H7 (cell line): ENCODE measurements at places on chromosomes 2 and 18. TPM values are rescaled to one million over a fixed set of nuclear protein-coding genes. Genes with fewer than 3 reads are reported as not detected.

The COL4A4 gene
- 0.42 and 0.67 TPM in 2 replicates for total RNA-seq

The SERPINB11 gene
- not detected in 2 replicates for total RNA-seq

The OR6B2 gene
- not detected in 2 replicates for total RNA-seq

The ITGA6 gene
- 57.3 and 90.7 TPM in 2 replicates for total RNA-seq

The DSG4 gene
- total RNA-seq: not detected in 2 replicates

The NDC80 gene
- total RNA-seq: 40.9 and 59.3 TPM in 2 replicates

The TWIST2 gene
- 7.1 and 8.1 TPM in 2 replicates for total RNA-seq

DNA sequence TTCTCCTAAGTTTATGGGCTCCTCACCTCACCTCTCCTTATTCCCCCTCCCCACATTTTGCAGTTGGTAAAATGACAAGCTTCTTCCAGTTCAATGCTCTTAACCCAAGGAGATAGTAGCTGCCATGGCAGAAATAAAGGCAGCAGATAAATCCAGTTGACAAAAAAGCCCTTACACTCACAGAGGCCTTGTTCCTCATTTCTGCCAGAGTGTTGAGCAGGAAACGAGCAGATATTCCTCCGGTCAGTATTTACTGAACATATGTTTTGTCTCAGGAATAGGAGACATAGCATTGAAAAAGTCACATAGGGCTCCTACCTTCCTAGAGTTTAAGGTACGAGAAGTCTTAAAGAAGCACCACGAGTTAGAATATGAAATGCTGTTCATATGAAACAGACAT is 493.7 kb upstream of the TNP1 start:
- no peak for DNase-seq

DNA sequence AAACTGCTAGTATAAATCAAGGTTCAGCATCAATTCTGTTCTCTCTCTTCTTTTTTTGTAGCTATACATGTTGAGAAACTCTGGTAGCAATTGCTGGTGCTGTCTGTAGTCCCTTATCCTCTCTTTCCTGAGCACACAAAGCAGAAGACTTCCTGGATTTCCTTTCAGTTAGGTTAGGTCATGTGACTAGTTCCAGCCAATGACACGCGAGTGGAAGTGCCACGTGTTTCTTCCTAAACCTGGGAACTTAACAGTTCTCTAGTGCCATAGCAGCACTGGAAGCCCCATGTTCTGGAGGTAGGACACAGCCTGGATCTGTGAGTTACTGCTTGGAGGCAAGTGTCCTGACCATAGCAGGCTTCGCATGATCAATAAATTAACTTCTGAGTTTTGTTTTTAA is 125.9 kb downstream of the PLA2R1 start:
- DNase-seq: no peak

GRCh38 chr2:113692698-113693428 is 63.6 kb downstream of the SLC35F5 start:
- no peak for DNase-seq

DNA sequence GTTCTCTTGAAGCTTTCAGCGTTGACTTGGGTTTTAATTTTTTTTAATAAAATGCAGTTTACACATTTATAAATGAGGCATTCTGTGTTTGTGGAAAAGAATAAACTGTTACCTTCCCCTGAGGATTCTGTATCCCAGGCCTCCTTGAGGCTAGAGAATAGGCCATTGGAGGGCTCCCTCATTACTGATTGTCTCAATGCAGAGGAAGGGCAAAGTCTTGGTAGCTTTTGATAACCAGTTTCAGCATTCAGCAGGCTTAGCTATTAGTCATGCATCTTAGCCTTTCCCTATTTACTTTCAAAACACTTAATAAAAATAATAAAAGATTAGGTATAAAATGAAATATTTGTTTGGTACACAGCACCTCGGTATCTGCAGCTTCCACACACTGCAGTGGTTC is 58.1 kb upstream of the OTX1 start:
- DNase-seq: no peak

- no peak for DNase-seq
Observed at GRCh38 chr2:143422681-143423080, 293.5 kb downstream of the ARHGAP15 start.

DNA sequence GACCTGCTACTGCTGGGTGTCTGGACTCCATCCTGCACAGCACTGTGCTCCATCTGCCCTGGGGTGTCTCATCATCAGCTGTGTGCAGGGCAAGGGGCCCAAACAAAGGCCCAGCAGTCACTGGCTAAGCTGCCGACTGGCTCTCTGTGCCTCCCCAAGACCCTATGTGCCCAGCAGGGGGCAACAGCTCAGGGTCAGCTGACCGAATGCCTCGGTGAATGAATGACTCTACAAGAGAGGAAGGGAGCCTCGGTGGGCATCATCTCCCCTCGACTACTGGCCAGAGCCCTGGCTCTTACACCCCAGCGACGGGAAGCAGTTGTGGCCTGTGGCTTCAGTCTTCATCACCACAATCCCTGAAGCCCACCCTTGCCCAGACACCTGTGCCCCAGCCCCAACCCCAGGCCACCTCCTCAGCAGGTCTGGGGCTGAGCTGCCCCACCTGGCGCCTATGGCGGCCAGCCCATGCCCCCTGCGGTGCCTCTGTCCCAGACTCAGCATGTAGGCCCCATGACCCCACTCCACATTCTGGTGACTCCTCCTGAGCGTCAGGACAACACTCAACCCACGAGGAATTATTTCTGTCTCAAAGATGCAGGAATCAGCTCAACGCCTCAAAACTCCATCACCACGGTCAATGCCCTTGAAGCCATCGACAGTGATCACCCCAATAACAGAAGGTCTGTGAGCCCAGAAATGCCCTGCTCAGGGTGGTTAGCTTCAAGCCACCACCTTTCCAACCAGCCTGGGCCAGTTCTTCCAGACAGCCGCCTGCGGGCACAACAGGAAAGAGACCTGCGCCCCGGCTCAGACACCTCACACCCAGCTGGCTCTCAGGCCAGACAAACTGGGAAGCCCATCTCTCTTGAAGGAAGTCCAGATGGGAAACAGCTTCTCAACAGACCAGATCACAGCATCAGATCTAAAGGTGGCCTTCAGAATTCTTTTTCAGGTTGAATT is 1.6 kb upstream of the GPR17 start:
- DNase-seq: peak; percentile 72

DNA sequence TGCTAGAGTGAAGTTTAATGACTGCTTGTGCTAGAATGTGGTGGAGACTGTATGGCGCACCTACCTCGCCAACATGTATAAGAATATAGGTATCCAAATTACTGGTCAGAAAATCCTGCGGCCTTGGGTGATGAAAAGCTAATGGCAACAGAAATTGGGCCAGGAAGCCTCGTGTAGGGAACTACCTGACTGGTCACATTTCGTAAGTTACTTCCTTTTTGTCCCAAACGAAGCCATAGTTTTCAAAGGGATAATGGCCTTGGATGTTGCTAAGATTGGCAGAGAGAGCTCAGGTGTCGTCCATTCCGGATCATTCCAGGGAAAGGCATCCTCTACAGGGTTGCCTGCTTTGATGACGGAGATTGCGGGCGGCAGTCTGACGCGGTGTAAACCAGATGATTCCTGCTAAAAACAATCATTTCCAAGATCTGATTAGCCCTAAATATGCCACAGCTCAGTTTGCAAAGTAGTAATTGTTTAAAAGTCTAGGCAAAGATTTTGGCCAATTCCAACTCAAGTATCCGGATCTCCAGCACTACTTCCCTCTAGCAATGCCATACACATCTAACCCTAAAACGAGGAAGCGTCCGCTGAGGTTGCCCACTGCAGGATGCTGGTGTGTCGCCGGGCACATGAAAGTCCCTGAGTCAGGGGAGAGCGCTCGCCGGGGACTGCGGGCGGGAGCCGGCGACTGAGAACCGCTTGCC is 708 bp upstream of the MALT1 start:
- peak; percentile 28 for DNase-seq

DNA sequence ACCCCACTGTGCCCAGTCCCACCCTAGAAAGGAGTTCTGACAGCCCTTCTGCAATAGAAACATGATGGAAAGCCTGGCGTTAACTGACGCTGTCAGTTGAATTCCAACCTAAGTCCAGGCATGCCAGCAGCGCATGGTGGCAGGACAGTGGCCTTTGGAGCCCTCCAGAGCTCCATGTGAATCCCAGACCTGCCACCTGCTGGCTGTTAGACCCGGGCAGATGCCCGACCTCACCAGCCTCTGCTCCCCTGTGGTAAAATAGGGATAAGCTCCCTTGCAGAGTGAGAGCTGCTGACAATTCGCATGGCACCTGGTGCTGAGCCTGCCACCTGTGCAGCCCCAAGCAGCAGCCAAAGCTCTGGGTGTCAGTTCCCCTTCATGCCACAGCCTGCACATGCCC is 138.6 kb downstream of the LOXHD1 start:
- DNase-seq: peak; percentile 62

GRCh38 chr2:232538671-232539070 is 821 bp upstream of the CHRNG start:
- peak; percentile 71 for DNase-seq

DNA sequence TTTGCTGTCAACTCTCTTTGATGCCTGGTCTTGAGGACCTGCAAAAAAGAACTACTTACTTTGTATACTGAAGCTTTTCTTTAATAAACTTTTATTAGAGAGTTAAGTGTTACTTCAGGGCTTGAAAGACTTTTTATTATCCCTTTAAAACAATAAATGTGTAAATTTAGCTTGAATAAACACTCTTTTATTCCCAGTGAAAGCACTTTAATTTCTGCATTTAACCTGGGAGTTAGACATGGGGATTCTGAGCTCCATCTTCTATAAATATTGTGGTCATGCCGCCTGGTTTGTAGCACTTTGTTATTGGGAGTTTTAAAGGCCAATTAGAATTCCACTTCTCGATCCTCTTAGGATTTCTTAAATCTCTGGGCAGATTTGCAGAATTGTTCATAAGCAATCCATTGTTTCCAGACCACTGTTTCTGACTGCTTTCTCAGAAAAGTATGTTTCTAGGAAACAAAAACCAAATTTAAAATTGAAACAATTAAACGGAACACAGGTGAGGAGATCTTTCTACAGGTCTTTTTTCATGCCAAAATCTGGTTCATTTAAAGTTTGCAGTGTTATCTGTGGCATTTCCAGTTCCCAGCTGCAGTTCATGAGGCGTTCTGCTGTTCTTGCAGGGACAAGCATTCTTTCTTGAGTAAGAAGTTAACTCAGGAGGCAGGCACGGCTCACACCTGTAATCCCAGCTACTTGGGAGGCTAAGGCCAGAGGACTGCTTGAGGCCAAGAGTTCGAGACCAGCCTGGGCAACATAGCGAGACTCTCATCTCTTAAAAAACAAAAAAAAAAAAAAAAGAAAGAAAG is 18.1 kb upstream of the E2F6 start:
- DNase-seq: no peak

DNA sequence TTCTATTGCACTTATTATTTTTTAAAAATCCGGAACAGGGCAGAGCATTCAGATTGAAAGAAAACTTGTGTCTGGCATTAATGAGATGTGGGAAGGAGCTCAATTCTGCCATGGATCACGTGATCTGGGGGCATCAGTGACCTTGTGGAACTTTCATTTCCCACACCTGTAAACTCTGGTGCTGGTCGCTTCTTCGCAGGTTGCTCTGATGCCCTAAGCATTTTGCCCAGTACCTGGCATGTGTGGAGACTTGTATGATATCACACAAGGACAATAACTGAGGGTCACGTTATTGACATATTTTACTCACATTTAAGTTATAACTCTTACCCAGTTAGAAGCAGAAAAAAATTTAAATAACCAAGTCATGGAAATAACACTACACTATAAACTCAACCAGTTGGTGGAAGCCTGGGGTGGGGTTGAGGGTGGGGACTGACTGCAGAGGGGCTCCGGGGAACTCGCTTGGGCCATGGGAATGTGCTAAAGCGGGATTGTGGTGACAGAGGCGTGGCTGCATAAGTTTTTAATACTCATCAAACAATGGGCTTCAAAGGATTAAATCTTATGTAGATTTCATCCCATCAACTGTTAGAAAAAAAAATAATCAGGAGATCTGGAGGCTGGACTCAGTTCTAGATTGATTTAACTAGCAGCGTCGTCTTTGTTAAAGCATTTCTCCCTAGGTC is 36.5 kb downstream of the ST3GAL5 start:
- no peak for DNase-seq

DNA sequence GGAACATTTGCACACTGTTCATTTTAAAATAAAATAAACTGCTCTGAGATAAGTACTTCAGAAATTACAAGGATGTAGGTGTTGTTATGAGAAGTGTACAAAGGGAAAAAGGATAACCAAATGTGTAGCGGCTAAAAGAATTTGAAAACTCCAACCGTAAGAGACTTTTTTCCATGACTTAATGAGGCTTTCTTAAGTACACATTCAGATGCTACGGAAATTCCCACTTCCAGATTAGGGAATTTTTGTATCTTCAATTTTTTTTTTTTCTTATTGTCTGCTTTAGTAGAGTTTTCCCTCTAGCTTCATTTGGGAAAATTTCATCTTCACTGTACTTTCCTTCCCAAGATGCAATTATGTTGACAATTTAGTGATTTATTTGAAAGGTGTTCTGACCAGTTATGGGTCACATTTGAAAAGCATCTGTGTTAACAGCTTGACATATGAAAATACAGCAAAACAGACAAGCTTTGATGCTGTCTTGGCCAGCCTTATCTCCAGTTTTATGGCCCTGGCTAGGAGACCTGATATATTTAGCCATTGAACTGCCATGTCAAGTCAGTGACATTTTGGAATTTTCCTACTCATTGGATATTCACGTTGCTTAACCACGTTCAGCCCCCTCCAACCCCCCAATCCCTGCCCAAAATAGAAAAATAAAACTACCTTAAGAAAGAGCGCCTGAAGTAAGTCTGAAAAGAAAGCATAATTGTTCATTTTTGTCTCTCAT is 105.6 kb downstream of the FEZ2 start:
- DNase-seq: no peak

DNA sequence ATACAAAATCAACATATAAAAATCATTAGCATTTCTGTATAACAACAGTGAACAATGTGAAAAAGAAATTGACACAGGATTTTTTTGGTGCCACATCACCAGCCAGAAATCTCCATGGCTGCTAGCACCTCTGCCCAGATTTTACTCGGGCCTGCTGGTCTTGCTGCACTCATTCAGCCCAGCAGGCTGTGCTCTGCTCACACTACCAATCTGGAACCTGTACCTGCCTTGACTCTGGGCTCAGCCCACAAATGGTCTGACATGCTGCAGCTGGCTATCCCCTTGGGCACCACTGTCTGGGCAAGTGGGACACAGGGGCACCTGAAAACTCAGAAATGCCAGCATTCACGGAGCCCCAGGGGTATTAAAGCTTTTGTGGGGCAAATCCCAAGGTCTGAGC is 392.5 kb upstream of the NRXN1 start:
- peak; percentile 1 for DNase-seq
